ENCODE measurements at places on chromosomes 4 and X.

DNA sequence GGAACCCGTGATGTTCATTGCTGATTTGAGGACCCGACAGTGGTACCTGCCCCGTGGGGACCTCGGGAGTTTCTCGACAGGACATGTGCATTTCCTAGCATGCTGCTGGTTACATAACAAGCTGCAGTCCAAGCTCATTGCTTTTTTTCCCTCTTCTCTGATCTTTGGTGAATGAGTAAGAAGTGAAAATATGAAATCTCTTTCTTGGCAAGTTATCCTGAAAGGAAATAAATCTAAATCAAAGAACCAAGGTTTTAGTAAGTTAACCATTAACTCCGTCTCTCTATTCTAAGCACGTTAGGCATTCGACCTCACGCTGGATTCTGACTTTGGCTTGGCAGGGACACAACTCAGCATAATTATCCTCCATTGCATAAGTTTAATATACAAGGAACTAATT lies 86.6 kb downstream of the STK32B start:
- peak; percentile 65 for DNase-seq

GRCh38 chr4:74012130-74012529 lies 13.7 kb upstream of the CXCL5 start:
- no peak for DNase-seq

DNA sequence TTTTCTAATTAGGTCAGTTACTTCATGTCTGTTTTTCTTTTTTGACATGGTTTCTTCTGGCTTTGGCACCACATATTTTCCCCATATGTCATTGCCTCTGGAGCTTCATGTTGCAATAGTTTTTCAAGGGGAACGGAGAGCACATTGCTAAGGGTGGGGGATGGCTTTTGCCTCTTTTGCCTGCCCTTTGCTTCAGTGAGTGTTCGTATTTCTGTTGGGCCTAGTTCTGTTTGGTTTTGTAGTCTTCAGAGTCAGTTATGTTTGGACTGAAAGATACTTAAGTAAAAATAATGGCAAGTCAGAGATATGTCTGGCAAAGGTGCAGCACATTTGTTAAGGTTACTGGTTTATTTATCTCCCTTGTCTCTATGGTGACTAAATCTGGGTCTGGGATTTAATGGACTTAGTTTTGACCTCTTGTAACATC lies 29.1 kb downstream of the FHL1 start:
- DNase-seq, result peak; percentile 89

DNA sequence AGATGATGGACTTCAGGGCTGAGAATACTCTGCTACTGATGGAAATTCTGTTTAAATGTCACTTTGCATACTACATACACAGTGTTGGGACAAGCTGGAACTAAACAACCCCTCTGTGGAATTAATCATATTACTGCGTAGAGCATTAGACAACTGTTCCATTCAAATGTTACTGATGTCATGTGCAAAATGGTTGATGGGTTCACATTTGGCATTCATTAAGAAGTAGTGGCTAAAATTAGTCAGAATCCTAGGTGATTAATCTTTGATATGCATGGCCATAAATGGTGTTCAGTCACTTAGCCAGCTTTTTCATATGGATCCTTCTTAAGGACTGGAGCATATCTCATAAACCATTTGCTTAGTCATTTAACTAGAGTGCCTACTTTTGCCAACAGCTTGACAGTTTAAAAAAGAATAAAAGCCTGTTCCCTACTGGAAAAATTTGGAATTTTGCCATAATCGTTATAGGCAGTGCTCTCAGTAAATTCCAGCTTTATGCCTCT lies 105.2 kb downstream of the RNF150 start:
- DNase-seq, result peak; percentile 99

DNA sequence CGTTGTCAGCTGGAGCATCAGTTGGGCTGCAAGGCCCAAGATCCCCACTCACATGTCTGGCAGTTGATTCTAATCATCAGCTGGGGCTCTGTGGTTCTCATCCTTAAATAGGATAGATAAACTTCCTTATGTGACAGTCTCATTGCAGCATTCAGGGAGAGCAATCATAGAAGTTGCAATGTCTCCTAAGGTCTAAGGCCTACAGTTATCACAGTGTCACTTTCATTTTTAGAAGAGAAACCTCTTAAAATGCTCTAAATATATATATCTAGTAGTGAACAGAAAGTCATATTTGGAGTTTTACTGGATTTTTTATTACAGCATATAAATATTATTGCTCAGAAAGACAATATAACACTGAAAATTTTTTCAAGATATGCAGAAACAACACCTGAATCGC lies 226.0 kb upstream of the PPP1R2C start:
- DNase-seq, result no peak
